ENCODE measurements at places on chromosomes 5 and 9.

GRCh38 chr9:33138768-33139167, 28.4 kb downstream of the B4GALT1 start:
- DNase-seq: no peak

GRCh38 chr9:10255758-10256157, 357.0 kb downstream of the PTPRD start:
- no peak for DNase-seq

GRCh38 chr5:116673453-116673852, 98.8 kb upstream of the SEMA6A start:
- no peak for DNase-seq

GRCh38 chr5:10478436-10478835, 36.8 kb downstream of the ROPN1L start:
- DNase-seq: no peak

DNA sequence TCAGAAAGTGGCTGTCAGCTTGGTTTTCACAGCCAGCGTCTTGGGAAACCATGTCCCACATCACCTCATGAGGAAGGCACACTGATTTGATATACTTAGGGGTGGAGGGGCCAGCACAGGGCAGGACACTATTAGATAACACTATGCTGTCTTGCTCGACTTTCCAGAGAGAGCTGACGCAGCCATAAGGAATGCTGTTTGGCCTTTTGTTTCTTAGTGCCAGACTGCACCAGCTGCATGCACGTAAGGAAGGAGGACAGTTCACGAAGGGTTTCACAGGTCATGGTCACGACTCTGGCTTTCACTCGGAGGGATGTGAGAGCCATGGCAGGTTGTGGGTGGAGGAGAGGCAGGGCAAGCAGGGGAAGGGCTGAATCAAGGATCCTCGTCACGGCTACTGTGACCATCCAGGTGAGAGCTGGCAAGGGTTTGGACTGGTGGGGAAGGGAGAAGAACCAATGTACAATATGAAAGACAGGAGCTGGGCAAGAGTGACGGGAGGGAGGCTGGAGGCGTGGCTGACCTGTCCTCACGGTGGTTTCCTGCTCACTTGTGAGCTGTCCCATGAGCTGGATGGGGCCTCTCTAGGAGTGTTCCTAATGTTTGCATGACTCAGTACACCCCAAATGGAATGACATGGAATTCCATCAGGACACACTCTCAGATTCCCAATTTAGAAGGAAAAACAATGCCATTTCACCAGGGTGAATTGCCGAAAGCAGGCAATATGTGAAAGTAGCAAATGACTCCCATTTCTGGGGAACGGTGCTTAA, 61.7 kb downstream of the OTULIN start:
- DNase-seq: no peak

DNA sequence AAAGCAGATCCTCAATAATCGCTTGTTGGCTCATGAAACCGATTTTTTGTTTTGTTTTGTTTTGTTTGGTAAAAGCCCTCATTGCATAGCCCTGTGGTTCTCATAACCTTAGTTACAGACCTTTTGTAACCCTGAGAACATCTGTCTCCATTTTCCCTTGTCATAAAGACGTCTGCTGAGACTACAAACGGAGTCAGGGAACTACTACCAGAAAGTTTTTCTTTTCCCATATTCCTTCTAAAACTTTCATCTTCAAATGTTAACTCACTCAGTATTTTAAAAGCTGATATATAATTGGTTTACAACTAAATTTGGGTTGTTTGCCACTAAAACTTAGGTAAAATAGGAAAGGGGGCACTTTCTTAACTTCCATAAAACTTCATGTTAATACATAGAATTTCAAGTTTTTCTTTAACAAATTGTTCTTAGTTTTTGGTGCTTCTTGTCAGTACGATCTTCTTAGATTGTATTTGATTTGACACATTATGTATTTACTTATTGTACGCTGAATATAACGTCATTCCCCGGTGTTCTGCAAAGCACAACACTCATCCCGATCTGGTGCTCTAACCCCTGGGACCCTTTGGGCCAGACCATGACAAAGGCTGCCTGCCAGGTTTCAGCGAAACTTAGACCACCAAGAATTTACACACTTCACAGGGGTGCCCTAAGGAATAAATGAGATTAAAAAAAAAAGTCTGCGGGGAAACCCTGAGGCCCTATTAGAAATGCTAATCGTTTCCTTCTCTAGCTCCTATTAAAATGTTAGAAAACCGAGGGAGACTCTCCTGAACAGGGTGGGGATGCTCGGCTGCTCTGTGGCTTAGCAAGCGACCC, 1.1 kb upstream of the ANP32B start:
- no peak for DNase-seq

- peak; percentile 48 for DNase-seq
Observed at GRCh38 chr5:112551419-112552032, 132.4 kb upstream of the EPB41L4A start.

- no peak for DNase-seq
Observed at GRCh38 chr9:122800066-122801060, at the start of gene OR1K1. Gene OR1K1, plus strand, starts transcription at chr9:122800123. Its CDS starts 0 bp downstream, at chr9:122800123.

DNA sequence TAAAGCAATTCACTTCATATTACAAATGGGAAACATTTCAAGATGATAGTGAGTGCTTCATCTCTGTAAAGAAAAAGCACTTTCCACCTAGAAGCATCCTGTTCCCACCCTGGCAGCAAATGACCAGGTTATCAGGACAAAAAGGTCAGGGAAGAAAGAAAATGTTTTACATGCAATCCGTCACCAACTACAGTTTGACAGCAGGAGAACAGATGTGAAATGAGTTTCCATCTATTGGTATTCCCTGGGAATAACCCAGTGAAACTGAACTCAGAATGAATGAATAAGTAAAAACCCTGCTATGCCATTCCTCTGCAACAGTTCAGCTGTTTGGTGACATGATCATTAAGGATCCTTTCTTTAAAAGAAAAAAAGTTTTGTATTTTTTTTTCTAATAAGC, 67.6 kb downstream of the HTR1A start:
- DNase-seq: no peak

GRCh38 chr5:115170134-115170928, 623 bp upstream of the TRIM36 start:
- DNase-seq: no peak

- peak; percentile 79 for DNase-seq
Observed at GRCh38 chr9:92671323-92671722, 1.4 kb upstream of the IPPK start.

- no peak for DNase-seq
Observed at GRCh38 chr5:82403026-82403425, 124.9 kb upstream of the RPS23 start.

GRCh38 chr9:97518909-97519307, 17.4 kb downstream of the TMOD1 start:
- DNase-seq: peak; percentile 90

DNA sequence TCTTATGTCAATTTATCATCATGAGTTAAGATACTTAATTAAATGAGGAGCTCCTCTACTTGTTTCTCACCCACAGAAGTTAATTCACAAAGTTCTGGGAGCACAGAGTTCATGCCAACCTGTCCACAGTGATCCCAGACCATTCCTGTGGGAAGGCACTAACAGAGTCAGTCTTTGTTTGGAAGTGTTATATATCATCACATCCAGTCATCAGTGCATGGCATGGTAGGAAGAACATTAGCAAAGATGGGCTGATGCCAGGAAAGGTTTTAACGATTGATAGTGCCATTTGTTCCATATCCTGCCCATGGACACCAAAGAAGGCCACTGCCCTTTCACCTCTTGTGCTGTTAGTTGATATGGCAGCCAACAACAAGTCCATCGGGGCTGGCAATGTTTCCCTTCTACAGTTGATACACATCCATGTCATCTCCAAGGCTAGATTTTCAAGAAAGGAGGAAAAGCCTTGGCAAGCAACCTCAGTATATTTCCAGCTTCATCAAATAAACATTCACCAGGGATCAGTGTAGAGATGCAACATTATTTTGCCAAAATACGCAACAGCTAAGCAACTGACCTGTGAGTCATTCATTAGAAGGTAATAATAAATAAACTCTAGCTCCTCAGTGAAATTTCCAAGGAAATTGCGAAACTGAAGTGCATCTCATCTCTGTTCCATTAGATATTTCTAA, 169.6 kb downstream of the RORB start:
- DNase-seq: peak; percentile 42

GRCh38 chr5:39623291-39623865, 198.6 kb upstream of the DAB2 start:
- DNase-seq: no peak

DNA sequence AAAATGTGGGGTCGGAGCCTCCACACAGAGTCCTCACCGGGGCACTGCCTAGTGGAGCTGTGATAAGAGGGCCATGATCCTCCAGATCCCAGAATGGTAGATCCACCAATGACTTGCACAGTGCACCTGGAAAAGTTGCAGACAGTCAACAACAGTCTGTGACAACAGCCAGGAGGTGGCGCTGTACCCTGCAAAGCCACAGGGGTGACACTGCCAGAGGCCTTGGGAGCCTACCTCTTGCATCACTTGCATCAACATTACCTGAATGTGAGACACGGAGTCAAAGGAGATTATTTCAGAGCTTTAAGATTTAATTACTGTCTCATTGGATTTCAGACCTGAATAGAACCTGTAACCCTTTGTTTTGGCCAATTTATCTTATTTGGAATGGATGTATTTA, 614.1 kb upstream of the CDH9 start:
- no peak for DNase-seq

DNA sequence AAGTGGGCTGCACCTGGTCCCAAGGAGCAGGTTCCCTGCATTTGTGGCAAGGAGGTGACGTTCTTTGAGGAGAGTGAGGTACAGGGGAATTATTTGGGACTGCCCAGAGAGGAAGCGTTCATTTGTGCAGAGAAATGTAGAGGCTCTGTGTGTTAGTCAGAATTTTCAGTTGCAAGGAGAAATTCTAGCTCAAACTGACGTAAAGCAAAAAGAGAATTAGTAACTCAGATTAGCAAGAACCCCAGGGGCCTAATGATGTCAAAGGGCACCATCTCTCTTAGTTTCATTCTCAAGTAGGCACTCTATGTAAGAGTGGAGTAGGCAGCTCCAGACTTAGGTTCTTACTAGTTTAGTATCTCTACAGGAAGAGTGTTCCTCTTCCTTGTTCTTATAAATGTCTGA, 2.4 kb upstream of the TXN start:
- no peak for DNase-seq

DNA sequence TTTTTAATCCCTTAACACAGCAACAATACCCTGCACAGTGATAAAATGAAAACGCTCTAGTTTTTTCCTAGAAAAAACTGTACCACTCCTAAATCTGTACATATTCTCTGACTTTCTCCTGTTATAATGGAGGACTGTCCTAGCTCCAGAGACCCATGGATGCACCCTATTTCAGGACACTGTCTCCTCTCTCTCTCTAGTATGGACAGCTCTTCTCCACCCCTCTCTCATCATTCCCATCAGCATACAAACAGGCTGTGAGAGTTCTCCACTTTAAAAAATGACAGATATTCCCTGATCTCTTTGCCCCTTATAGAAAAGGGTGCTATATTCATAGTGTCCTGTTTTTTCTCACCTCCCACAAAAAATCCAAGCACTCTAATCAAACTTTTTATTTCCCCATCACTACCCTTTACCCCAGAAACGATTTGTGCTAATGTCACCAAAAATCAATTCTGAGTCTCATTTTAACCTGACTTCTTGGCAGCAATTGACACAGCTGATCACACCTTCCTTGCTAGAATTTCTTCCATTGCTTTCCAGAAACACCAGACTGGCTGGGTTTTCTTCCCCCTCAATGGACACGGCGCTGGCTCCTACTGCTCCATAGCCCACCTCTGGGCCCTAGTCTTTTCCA, 20.7 kb downstream of the ZNF608 start:
- no peak for DNase-seq

GRCh38 chr5:93057311-93057710, 523.7 kb downstream of the NR2F1-AS1 start:
- no peak for DNase-seq

DNA sequence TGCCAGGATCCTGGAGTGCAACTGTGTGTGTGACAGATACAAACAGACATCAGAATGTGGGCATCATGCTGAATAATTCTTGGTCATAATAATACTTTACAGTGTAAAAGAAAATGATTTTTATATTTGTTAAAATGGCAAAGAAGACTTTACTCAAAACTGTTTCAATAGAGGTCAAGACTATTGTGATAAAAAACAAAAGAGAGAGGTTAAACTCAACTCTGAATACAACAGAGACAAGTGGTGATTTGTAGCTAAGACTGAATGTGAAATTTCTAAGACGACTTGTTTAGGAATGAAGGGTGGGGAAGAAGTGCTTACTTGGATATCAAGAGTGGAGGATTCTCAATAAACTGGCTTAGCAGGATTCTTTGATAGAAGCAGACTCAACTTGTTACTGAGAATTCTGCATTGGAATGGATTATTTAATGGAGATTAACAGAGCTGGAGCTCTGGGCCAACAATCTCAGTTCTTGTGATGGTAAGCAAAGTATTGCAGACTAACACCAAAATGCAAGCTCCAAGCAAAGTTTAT, 457.4 kb upstream of the CDH18 start:
- no peak for DNase-seq

DNA sequence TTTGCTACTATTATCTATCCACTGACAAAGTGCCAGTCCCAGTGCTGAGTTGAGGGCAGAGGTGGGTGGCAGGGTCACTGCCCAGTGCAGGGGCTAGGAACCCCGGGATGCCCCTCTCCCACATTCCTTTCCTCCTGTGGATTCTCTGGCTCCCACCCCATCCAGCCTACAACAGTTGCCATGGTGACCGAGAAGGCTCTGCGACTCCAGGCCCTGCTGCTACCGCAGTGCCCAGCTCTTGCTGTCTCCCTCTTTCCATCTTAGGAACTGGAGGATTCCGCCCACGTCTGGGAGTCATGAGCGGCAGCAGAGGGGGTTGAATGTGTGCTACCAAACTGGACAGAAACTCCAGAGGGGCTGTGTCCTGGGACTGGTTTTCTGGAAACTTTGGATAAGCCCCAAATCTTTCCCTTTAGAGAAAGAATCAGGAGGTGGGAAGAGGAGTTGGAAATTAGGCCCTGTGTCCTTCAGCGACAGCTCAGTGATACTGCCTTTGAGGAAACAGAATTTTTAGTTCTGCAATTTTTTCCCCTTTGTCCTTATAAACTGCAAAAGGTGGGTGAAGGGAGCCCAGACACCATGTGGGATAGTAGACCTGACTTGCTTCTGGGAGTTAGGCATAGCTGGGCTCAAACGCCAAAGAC, 20.7 kb upstream of the C5orf47 start:
- DNase-seq: no peak

DNA sequence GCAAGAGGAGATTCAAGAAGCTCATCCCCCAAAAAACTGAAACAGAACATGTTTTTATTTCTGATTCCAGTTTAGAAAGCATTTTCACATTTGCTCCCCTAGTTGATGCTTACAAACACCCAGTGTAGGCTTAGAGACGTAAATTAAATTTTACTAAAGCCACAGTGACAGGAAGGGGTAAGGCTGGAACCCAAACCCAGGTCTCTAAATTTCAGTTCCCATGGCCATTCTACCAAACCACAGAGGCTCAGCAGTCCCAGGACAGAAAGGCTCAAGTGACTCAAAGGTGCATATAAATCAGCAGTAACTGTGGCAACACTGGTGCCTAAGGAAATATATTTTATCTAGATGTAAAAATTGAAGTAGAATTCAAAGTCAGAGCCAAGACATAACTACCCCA, 128.7 kb downstream of the CEP120 start:
- DNase-seq: no peak

GRCh38 chr5:52269401-52269800, 518.3 kb upstream of the ITGA1 start:
- no peak for DNase-seq

- no peak for DNase-seq
Observed at GRCh38 chr5:133935667-133935940, 32.8 kb downstream of the C5orf15 start.
